ENCODE measurements at places on chromosomes 1 and 21. TPM values are rescaled to one million over a fixed set of nuclear protein-coding genes. Genes with fewer than 3 reads are reported as not detected.

DNA sequence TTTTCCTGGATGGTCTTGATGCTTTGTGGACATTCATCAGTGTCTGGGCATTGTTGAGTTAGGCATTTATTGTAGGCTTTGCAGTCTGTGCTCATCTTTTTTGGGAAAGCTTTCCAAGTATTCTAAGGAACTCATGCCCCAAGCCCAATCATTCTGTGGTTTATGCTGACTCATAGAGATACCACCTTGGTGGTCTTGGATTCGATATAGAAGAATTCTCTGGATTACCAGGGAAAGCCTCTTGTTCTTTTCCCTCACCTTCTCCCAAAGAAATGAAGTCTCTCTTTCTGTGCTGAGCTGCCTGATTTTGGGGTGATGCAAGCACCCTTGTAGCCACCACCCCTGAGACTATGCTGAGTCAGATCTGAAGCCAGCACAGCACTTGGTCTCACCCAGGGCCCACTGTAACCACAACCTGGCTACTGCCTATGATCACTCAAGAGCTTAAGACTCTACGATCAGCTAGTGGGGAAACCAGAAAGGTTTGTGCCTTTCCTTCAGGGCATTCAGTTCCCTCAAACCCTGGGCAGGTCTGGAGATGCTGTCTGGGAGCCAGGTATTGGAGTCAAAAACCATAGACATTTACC is 422.6 kb downstream of the NUF2 start:
- no peak for DNase-seq
- H3K27me3 ChIP-seq = no peaks in the 10 kb centered on the region
- no peak overlapping the region for H3K27ac ChIP-seq
- H3K36me3 ChIP-seq = peaks cover 4% of the 10 kb centered on the region
- H3K4me1 ChIP-seq = no peaks in the 10 kb centered on the region

- no peaks in the 10 kb centered on the region for H3K27me3 ChIP-seq
- peaks cover 2% of the 10 kb centered on the region for H3K4me1 ChIP-seq
- H3K27ac ChIP-seq = no peak overlapping the region
- DNase-seq = no peak
- no peaks in the 10 kb centered on the region for H3K36me3 ChIP-seq
Measured at GRCh38 chr1:78292361-78292760, 198.4 kb upstream of the PTGFR start.

DNA sequence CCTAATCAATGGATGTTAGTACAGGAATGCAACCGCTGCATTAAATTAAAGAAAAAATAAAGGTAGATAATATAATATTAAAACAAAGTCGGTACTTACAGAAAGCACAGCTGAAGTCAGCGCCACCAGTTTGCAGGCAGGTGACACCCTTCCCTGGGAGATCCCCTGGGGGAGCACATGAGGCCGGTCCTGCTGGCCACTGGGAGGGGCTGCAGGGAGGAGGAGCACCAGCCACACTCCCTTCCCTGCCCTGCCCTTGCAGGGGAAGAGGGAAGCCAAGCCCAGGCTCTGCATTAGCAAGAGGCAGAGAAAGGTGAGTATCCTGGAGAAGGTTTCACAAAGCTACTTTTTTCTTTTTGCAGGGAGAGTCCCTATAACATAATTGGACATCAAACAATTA is 507.0 kb downstream of the AJAP1 start:
- H3K27me3 ChIP-seq = peaks cover 5% of the 10 kb centered on the region
- no peak for DNase-seq
- no peak overlapping the region for H3K27ac ChIP-seq
- H3K4me1 ChIP-seq = no peaks in the 10 kb centered on the region
- H3K4me3 ChIP-seq = no peak overlapping the region

DNA sequence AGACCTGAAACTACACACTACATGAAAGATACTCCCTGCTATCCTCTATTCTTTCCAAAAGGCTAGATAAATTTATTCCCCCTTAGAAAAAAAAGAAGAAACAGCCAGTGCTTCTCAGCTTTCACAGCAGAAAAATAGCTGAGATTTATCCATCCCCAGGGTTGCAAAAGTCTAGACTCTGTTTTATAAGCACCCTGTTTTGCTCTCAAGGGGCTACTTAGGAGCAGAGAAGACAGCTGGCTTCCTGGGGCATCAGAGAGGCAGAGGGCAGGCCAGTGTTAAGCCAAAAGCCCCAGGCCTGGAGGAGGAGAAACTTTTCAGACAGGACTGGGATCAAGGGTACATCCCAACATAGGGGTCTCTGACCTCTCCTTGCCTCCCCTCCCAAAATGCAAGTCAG is 3.9 kb downstream of the LAMB3 start:
- no peak for DNase-seq
- H3K27ac ChIP-seq = no peak overlapping the region
- no peak overlapping the region for H3K4me3 ChIP-seq

DNA sequence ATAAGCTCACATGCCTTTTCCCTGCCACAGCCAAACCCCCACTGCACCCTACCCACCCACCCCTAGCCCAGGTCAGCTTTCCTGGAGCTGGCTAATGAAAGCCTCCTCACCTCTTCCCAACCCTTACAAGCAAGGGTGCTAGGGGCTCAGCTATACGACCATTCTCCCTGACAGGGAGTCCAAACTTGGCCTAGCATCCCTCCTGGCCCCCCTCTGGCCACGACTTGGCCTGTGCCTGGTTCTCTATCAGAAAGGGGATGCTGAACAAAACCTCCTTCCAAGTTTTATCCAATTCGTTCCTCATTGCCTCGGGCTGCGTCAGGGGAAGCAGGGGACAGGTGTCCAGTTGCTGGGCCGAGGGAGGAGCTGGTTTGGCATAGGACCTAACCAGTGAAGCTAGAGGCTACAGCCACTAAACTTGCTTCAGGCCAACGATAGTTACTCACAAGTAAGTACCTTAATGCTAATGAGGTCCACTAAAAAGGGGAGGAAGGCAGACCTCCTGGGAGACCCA is 8.6 kb downstream of the TMEM81 start:
- H3K4me3 ChIP-seq = no peak overlapping the region
- peaks cover 9% of the 10 kb centered on the region for H3K27me3 ChIP-seq
- no peaks in the 10 kb centered on the region for H3K4me1 ChIP-seq
- no peak for DNase-seq
- H3K36me3 ChIP-seq = no peaks in the 10 kb centered on the region
- no peak overlapping the region for H3K27ac ChIP-seq

DNA sequence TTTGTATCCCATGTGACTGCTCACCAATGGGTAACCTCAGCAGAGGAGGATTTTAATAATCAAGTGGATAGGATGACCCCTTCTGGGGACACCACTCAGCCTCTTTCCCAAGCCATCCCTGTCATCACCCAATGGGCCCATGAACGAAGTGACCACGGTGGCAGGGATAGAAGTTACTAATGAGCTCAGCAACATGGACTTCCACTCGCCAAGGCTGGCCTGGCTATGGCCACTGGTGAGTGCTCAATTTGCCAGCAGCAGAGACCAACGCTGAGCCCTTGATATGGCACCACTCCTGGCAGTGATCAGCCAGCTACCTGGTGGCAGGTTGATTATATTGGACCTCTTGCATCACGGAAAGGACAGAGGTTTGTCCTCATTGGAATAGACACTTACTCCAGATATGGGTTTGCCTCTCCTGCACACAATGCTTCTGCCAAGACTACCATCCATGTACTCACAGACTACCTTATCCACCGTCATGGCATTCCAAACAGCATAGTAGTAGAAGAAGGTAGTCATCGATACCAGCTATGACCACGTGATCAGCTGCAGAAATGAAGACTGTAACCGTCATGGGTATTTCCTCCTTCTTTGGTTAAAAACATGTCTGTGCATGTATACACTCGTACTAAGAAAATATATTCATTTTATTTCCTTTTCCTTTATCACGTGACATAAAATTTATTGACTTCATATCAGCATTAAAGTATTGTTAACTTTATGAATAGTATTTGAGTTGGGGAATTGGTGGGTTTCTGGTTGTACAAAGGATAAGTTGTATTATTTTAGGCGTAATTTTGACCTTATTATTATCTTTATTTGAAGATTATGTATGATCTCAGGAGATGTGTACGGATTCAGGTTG is 562.6 kb downstream of the PTPRU start:
- H3K4me3 ChIP-seq = no peak overlapping the region
- no peak overlapping the region for H3K27ac ChIP-seq
- H3K27me3 ChIP-seq = peaks cover 4% of the 10 kb centered on the region
- no peaks in the 10 kb centered on the region for H3K4me1 ChIP-seq

- H3K4me3 ChIP-seq = no peak overlapping the region
- H3K27me3 ChIP-seq = peaks cover 9% of the 10 kb centered on the region
- DNase-seq = no peak
- no peak overlapping the region for H3K27ac ChIP-seq
Measured at GRCh38 chr21:45747802-45748445, 104.4 kb downstream of the PCBP3 start.

GRCh38 chr1:203287109-203287893 is 18.0 kb upstream of the BTG2 start:
- DNase-seq = peak; percentile 46
- H3K4me3 ChIP-seq = peak overlapping the region; percentile 52
- H3K4me1 ChIP-seq = peaks cover 65% of the 10 kb centered on the region
- peak overlapping the region; percentile 96 for H3K27ac ChIP-seq
- H3K27me3 ChIP-seq = peaks cover 25% of the 10 kb centered on the region

DNA sequence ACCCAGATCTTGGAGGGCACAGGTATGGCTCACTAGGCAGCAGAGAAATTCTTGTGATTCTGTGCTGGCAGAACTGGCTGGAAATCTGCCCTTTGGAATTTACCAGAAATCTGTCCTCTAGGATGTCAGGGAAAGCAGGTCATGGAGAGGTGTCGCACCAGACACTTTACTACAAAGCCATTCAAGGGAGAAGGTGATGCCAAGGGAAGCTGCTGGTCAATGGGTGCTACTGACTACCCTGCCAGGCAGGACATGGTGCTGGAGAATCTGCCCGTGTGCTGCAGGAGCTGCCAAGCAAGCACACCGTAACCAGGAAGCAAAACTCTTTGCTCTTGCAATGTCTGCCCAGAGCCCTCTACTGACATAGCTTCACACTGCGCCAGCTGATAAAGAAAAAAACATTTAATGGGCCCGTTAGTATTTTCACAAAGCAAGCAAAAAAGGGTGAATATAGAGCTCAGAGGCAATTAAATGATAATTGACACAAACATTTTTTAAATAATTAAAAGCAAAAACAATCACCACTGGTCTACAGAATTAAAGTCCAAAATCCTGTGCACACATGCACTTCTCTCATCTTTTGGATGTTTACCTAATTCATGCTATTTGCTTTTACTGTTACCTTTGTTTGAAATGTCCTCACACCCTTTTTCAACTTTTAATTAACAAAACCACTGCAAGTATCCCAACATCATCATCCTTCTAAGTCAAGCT is 7.2 kb upstream of the FBXO28 start:
- H3K4me3 ChIP-seq = no peak overlapping the region
- no peak overlapping the region for H3K27ac ChIP-seq
- H3K4me1 ChIP-seq = peaks cover 4% of the 10 kb centered on the region
- no peaks in the 10 kb centered on the region for H3K36me3 ChIP-seq

GRCh38 chr1:228178737-228179684 is 13.4 kb downstream of the IBA57 start:
- no peak overlapping the region for H3K4me3 ChIP-seq
- no peak overlapping the region for H3K27ac ChIP-seq
- no peaks in the 10 kb centered on the region for H3K36me3 ChIP-seq
- H3K27me3 ChIP-seq = no peaks in the 10 kb centered on the region
- H3K4me1 ChIP-seq = peaks cover 3% of the 10 kb centered on the region

DNA sequence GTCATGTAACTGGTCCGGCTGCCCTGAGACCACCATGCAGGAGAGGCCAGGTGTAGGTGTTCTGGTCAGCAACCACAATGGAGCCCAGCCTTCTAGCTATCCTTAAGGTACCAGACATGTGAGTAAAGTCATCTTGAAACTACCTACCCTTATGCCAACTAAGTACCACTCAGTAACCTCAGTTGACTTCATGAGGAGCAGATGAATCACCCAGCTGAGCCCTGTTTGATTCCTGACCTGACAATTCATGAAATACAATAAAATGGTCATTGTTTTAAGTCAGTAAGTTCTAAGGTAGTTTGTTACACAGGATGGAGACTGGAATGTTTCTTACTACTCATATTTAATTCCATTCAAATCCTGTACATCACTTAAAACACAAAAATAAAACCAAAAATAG is 113.1 kb upstream of the LMO4 start:
- H3K4me1 ChIP-seq = peaks cover 20% of the 10 kb centered on the region
- no peaks in the 10 kb centered on the region for H3K27me3 ChIP-seq
- DNase-seq = no peak

DNA sequence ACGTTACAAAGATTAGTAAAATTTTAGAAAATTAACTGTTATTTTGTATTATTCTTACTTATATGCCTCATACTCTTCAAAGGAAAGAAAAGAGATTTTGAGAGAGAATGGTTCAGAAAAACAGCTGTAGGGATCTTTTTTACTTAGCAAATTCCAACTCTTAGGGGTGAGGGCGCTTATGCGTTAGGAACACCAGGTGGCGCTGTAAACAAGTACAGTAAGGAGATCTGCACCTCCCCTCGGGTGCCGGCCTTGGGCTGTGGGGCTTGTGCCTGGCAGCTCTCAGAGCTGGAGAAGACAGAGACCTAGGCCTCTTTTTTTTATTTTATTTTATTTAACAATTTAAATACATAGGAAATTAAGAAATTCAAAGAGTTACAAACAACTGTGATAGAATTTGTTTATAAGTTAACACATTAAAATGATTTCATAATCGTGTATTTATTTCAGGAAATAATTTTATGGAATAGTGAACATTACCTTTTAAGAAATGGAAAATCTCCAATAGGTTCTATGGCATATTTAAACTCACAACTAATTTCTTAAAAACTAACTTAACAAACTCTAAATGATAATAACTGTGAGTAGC is 32.6 kb downstream of the UTP25 start:
- peaks cover 12% of the 10 kb centered on the region for H3K4me1 ChIP-seq
- no peak overlapping the region for H3K4me3 ChIP-seq
- H3K36me3 ChIP-seq = no peaks in the 10 kb centered on the region
- H3K27me3 ChIP-seq = peaks cover 4% of the 10 kb centered on the region

DNA sequence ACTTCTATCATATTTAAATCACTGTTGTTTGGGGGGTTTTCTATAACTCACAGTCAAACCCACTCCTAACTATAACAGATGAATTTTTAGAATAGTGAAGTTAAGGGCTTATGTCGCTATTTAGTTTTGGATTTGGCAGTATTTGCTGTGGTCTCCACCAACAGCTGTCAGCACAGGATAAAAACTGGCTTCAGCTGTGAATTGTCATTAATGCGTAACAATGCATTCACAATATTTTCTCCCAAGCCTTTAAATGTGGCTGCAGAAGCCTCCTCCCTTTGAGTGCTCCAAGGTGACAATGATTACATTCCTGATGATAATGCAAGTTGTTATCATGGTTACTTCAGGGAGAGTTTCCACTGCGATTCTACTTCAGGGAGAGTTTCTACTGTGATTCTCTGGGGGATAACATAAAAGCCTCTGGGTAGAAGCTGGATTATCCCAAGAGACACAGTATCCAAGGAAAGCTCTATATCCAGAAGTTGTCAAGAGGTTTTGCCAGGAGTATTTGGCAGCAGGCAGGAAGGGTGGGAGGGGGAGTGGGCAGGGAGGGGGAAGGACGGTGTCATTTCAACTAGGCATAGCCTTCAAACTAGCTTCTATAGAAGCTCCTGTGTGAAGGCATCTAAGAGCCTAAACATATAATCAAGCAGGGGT is 14.9 kb upstream of the SMIM12 start:
- H3K4me3 ChIP-seq = no peak overlapping the region
- no peak overlapping the region for H3K27ac ChIP-seq
- H3K27me3 ChIP-seq = peaks cover 3% of the 10 kb centered on the region
- DNase-seq = no peak
- H3K4me1 ChIP-seq = no peaks in the 10 kb centered on the region

The ACOT11 gene
- total RNA-seq = 35.6 TPM

The PRR9 gene
- not detected for total RNA-seq

The PYGO2 gene
- total RNA-seq = 49.8 TPM

Measured in endothelial cell (in vitro differentiated cells).